NCI-H1092 (cell line): ENCODE measurements at places on chromosomes 6 and 20.

DNA sequence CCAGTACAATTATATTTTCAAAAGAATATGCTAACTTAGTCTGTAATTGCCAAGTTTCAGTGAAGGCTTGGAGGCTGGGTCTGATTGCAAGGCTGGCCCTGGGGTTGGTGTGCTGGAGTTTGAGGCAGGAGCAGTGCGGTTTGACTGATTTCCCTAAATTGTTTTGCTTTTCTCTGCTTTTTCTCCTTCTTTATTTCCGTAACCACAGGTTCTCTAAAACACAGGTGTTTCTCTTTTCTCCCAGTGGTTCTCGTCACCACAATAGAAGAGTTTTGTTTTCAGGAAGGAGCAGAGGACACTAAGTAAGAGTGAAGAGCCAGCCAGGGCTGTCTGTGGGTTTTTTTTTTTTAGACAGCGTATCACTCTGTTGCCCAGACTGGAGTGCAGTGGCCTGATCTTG lies 8.2 kb upstream of the SNX9 start:
- DNase-seq, result no peak

DNA sequence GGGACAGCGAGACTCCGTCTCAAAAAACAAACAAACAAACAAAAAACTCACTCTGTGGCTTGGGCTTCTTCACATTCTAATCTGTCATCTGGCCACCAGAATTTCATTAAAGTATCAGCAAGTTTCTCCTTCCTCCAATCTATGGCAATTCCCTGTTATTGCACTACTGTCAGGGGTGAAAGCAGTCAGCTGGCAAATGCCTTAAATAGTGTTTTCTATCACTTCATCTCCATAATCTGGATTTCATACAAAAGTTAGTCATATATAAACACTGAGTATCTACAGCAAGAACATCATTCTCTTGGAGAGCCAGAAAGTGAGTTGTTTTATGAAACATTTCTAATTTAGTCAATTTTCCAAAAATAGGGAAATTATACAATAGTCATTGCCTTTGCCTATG lies 56.1 kb downstream of the PHACTR3 start:
- DNase-seq, result no peak

DNA sequence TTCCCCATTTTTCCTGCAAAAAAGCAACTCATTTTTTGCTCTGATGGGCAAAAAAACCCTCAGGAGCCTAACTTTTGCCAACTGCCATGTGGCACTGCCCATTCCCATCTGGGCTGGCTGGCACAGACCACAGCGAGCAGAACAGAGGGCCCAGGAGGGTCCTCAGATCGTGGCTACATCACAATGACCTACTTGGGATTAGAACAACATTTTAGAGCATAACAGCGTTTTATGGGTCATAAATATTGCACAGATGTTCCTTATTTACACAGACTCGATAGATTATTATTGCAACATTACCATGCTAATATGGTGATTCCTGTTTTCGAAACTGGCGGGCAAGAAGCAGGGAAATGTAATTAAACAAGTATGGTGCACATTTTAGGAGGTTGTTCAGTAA lies 28.0 kb downstream of the PTPRT start:
- DNase-seq, result no peak

GRCh38 chr6:133016631-133017030 lies 202.3 kb downstream of the RPS12 start:
- no peak for DNase-seq

DNA sequence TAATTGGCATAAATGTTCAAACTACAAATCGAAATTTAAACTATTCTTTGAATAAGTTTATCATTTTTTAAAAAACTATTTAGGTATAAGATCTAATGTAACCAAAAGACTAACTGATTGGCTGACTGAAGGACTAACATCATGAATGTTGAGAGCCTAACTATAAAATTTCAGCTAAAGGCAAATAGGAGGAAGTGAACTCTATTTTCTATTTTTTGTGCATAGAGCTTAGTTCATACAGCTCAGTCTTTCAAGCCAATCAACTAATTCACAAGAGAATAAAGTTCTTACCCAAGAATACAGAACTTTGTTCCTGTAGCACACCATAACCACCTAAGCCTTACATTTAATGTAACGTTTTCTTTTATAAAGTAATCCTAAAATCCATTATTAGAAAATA lies 46.3 kb upstream of the STXBP5 start:
- no peak for DNase-seq

GRCh38 chr20:35395728-35396127 lies 16.0 kb downstream of the UQCC1 start:
- DNase-seq, result no peak

- DNase-seq, result no peak
Measured at GRCh38 chr6:15116889-15117288, 129.0 kb upstream of the JARID2 start.

DNA sequence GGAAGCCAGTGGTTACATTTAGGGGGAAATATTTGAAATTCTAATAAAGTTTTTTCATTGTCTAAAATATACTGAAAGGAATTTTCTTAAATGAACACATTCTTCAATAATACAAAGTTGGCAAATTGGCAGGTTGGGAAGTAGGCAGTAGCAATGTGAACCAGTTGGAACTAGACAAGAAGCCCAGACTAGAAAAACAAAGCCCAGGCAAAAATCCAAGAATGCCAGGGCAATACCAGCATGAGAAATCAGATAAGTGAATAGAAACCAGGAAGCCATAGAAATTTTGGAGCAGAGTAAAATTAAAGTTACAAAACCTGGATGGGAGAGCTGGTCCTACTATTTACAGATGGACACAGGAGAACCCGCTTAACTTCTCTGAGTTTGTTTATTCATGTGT lies 52.2 kb downstream of the TPBG start:
- DNase-seq, result no peak

GRCh38 chr20:14264869-14265268 lies 72.5 kb downstream of the FLRT3 start:
- no peak for DNase-seq

- DNase-seq, result no peak
Measured at GRCh38 chr20:3863317-3863716, 16.7 kb downstream of the MAVS start.

- no peak for DNase-seq
Measured at GRCh38 chr20:51267679-51268078, 244.8 kb upstream of the KCNG1 start.

DNA sequence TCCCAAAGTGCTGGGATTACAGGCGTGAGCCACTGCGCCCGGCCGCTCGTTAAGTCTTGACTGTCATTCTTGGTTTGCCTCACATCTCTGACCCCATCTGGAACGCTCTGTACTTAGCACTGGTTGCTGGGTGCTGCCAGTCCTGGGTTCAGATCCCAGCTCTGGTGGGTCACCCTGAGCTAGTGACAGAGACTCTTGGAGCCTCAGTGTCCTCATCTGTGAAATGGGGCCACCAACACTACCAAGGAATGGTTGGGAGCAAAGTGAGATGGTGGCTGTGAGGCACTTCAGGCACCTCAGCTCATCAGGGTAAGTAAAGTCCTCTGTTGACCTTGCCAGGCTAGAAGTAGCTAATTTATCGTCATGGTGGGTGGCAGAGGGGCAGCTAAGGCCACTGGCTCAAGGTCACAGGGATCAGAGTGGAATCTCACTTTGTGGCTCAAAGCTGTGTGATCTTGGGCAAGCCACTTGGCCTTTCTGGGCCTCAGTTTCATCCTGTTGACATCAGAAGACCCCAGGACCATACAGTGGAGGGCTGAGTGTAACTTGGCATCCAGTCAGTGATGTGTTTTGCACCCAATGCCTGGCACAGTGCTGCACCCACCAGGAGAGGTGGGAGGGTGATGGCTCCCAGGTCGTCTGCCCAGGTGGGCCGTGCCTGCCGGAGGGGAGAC lies 46.7 kb downstream of the UBE2V1 start:
- no peak for DNase-seq

- DNase-seq, result no peak
Measured at GRCh38 chr6:122352981-122353664, 46.3 kb upstream of the HSF2 start.

GRCh38 chr6:170056278-170056711 lies 234.6 kb downstream of the DLL1 start:
- DNase-seq, result no peak

GRCh38 chr20:50848846-50849673 lies 54.2 kb downstream of the BCAS4 start:
- DNase-seq, result no peak

DNA sequence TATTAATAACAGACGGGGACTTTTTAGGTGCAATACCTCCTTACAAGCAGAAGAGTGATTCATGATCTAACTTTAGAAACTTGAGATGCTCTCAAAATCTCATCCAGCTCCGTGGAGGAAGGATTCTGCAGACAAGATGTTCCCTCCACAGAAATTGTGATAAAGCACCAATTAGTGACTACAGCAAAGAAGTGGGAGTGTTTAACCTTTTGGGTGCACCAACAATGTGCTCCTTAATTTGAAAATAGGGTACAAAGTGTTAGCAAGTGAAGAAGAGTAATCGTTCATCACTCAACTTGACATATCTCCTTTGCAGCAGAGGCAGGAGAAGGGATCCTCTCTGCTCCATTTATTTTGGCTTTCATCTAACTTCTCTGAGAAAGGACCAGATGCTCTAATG lies 22.8 kb upstream of the SCP2D1 start:
- no peak for DNase-seq

DNA sequence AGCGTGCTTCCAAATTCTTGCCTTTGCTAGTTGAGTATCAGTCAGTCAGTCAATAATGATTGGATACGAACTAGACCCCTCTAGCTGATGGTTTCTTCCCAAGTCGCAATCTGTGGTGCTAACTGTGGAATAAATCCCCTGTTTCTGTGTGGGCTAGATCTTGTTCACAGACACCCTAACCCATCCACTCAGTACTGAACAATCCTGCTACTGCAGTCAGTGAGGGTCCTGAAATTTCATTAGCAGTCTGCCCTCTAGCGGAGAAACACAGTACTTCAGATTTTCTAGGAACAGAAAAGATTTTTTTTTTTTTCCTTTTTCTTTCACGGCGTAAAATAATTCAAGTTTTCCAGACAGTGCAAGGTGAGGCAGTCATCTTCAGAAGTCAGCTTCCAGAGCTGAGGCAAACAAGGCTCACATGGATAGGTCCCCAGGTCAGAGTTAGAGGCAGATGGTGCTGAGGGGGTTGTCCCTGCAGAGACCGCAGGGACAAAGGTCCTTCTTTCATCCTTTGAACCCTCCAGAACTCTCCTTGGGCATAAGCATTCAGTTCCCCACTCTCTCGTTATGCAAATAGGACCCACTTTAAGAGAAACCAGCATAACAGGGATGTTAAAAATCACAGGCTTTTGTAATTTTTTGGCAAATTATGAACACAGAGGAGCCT lies 119.6 kb downstream of the SCML4 start:
- no peak for DNase-seq

GRCh38 chr20:45964006-45964400 lies 8.0 kb downstream of the ZNF335 start:
- no peak for DNase-seq

DNA sequence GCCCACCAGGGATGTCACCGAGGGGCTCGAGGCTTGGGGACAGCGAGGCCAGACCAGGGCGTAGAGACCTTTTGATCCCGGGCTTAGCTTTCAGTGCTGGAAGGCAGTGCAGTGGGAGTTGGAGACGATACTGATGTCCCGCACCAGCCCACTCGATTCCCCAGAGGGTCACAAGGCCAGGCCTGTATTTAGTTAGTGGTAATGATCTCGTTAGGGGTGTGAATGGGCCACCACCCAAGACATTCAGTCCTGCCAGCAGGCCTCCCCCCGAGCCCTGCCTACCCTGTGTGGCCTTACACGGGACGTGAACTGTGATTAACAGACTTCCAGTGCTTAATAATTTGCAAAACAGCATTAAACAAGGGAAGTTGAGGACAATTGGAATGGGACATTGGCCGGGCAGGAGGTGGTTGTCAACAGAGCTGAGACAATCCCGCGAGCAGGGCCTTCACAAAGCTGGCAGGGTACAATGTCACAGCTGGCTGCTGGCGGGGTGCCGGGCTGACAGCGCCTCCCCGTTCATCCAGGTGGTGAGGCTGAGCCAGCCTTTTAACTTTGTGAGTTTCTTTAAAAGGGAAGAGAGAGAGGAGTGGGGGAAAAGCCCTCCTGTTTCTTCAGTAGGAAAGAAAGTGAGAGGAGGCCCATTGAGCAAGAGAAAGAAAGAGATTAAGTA lies 175.3 kb upstream of the RALGAPA2 start:
- peak; percentile 13 for DNase-seq

DNA sequence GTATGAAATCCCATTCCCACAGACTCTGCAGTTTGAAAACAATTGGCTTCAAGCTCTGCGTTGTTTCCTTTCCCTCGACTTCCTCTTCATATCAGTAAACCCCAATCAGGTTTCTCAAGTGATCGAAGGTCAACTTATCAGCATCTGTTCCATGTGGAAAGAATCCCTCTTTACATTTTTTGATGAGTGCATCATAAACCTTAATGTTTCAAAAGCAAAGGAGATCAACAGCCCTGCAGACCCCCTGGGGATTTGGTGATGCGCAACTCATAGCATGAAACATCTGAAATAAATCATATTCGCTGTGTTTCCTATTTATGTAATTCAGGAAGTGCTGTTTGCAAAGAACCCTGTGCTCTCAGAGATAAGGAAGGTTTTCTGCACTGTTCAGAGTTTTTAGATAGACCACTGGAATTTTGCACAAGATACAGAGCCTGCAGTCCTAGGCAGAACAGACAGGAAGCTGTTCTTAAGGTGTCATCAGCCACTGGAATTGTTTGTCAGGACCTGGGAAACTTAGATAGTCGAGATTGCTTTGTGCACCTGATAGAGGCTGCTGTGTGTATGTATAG lies 216.0 kb downstream of the HIVEP2 start:
- no peak for DNase-seq

GRCh38 chr6:1960486-1961142 lies 284.8 kb downstream of the GMDS start:
- DNase-seq, result no peak

- DNase-seq, result no peak
Measured at GRCh38 chr6:79241228-79241627, 6.7 kb upstream of the HMGN3 start.

DNA sequence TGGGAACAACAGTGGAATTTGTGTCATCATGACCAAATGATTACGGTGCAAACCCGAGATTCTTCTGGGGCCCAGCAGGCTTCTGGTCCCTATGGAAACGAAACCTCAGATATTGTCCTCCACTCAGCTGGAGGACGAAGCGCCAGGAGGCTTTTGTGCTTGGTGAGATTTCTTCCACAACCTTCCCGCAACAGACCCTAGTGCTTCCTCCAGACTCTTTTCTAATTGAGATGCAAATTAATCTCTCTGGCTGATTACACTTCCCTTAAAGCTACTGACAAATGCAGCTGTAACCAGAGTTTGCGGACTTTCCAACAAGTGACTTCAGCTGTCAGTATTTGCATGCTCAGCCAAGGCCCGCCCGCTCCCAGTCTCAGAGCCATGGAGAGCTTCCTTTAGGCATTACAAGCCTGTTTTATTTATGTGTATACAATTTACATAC lies 96.0 kb downstream of the INSM1 start:
- no peak for DNase-seq
